ENCODE measurements at places on chromosomes 1 and 21.

GRCh38 chr1:171350594-171350993, 36.6 kb downstream of the FMO4 start:
- DNase-seq: no peak

DNA sequence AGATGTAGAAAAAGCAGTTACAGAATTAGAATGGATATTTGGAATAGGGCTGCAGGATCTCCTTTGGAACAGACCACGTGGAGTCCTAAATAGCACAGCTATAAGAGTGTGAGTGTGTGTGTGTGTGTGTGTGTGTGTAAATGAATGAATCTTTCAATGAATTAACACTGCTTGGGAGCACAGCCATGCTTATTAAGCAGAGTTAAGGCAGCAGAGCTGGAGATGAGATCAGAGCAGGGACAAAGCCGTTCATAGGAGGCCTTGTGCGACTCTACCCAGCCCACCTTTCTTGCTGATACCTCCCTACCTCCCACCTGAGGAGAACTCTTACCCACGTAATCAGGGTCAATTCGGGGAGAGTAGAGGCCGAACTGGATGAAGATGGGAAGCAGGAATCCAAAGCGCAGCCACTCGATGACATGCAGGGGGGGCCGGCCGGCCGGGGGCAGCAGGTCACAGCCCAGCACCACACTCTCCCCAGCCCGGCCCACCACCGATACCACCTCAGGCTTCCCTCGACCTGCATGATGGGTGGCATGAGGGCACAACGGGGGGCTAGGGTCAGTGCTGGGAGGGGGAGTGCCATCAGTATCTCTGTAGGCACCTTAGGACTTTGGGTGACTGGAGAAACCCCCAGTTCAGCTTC, 2.7 kb downstream of the IGSF9 start:
- DNase-seq: no peak

DNA sequence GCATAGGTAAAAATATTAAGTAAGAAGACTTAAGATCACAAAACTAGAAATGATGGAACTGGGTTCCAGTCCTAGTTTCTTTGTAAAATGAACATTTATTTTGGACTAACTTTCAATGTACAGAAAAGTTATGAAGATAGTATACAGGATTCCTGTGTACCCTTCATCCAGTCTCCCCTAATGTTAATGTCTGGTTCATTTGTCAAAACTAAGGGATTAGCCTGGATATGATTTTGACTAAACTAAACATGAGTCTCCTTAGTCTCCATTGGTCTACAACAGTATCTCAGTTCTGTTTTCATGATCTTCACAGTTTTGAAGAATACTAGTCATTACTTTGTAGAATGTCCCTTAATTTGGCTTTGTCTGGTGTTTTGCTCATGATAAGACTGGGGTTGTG, 54.5 kb downstream of the UBE4B start:
- no peak for DNase-seq

DNA sequence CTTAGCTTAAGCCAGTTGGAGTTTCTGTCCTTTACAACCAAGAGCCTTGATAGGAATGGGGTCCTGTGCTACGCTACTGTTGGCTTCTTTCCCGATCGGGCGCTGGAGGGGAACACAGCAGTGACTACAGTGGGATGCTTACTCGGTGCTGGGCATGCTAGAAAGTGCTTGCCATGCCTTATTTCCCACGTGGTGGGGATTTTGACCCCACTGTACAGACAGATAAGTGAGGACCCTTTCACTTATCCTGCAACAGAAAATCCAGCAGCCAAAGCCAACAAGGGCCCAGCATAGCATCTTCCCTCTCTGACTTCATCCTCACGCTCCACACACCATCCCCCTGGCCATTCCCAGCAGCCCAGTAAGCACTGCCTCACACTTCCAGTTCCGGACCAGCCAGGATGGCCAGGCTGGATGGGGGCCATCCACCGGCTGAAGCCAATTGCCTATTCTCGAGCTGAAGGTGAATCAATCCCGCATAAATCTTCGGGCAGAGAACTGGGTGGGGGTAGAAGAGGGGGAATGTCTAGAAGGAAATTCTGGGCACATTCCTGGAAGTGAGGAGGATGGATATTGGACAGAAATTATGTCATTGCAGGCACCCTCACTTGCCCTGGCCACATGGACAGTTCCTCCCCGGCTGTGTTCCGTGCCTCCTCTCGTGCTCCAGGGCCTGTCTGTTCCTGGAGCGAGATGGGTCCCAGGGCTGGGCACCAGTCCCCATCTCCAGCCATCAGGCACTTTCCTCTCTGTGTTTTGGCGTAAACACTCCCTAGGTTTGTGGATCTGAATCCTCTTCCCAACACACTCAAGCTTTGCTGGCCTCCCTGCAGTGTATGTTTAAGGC, 2.0 kb upstream of the ABCG1 start:
- DNase-seq: no peak

GRCh38 chr1:214248311-214249085, 32.5 kb upstream of the SMYD2 start:
- DNase-seq: no peak

GRCh38 chr1:218366322-218367052, 21.4 kb downstream of the TGFB2 start:
- no peak for DNase-seq

- no peak for DNase-seq
Observed at GRCh38 chr1:193799948-193800690, 613.7 kb upstream of the B3GALT2 start.

GRCh38 chr1:44413740-44414139, 8.7 kb downstream of the RNF220 start:
- DNase-seq: no peak

- DNase-seq: no peak
Observed at GRCh38 chr1:89812992-89813391, 7.8 kb upstream of the LRRC8D start.

DNA sequence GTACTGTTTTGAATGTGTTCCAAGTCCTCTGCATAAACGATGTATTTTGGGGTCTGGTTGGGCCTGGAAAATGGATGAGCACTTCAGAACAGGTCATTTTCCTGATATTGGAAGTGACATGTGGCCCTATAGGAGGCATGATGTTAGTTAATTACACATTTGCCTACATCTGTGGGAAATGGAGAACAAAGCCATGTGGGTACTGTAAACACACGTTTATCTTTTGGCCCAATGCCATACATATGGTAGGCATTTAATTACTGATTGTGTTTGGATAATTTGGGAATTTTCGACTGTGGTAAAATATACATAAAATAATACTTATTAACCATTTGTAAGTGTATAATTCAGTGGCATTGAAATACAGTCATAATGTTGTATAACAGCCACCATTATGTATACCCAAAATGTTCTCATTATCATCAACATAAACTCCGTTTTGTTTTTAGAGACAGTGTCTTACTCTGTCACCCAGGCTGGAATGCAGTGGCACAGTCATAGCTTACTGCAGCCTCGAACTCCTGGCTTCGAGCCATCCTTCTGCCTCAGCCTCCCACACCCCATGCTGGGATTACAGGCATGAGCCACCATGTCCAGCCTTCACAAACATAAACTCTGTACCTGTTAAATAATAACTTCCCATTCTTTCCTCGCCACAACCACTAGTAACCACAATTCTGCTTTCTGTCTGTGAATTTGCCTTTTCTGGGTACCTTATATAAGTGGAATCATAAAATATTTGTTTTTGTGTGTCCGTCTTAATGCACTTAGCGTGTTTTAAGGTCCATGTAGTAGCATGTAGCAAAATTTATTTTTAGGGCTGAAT, 11.9 kb upstream of the RNPEP start:
- no peak for DNase-seq

DNA sequence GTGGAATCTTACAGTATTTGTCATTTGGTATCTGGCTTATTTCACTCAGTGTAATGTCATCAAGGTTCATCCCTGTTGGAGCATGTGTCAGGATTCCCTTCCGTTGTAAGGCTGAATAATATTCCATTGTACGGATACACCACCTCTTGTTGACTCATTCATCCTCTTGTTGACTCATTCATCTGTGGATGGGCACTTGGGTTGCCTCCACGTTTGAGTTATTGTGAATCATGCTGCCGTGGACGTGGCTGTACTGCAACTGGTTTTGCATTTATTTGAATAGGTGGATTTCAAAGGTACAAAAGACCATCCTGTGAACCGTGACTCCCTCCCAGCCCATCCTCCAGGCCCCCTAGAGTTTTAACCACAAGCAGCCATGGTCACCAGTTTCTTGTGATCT, 11.9 kb upstream of the TCP10L start:
- no peak for DNase-seq

GRCh38 chr1:168195199-168196135, 16.7 kb downstream of the TIPRL start:
- no peak for DNase-seq

GRCh38 chr1:230160957-230161771, 94.1 kb downstream of the GALNT2 start:
- no peak for DNase-seq

DNA sequence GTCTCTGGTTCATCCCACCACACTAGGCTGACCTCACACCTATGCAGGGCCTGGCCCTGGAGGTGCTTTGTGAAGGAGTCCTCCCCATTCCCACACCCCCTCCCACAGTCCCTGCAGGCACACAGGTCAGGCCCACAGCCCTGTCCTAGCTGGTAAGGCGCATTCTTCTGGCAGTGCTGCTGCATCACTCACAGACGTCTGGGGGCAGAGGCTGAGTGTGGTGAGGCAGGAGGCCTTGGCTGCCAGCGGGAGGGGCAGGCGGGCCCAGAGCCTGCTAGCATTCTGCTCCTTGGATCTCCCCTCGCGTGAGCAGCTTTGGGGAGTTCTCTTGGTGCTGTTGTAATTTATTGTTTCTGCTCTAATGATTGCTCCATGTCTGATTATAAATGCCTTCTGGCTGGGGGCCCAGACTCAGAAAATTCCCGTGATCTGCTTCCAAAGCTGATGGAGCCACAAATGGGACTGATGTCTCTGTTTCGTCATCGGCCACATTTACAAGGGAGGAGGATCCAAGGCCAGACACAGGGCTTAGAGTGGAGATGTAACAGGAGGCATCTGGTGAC, 62.9 kb downstream of the TRABD2B start:
- DNase-seq: no peak

- DNase-seq: no peak
Observed at GRCh38 chr1:164777518-164777917, 218.5 kb downstream of the PBX1 start.

DNA sequence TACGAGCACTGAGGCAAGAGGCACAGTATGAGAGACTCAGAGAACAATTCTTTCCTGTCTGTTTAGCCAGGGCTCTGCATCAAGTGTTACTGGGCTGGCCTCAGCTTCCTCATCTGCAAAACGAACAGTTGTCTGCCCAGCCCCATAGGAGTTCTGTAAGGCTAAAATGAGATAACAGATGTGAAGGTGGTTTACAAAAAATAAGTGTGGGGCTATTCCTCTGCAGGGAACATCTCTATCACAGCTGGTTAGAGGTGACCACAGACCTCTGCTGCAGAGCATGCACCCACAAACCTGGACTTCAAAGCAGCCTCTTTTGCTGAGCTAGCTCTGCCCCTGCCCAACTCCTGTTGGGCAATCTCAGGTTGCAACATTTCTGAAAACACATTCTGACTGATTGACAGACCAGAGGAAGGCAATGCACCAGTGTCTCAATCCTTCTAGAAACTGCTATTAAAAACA, 10.5 kb upstream of the OLIG1 start:
- DNase-seq: no peak

DNA sequence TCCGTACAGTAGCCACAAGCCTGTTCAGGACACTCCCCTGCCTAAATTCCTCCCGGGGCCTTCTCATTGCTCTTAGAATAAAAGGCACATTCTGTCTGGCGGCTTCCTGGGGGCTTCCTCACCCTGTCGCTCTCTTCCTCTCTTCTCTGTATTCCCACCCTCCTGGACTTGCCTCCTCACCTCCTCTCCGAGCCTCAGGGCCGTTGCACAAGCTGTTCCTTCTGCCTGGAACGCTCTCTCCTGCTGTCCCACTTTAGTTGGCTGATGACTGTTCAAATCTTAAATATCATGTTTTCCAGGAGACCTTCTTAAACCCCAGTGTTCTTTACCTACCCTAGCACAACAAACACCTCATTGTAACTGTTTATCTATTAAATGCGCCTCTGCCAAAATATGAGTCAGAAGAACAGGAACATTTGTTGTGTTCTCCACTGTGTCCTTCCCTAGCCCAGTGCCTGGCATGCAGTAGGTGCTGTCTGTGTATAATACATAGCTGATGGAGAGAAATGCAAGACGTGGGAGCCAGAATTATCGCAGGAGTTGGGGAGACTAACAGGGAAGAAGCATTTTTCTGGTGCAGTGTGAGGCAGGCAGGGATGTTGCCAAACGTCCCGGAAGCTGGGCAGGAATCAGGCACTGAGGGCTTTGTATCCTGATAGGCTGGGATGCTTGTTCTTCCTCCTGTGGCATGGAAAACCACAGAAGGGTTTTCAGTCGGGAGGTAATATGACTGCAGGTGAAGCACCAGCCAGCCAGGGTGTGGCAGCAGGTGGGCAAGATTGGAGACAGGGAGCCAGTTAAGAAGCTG, 24.1 kb upstream of the THRAP3 start:
- DNase-seq: no peak

DNA sequence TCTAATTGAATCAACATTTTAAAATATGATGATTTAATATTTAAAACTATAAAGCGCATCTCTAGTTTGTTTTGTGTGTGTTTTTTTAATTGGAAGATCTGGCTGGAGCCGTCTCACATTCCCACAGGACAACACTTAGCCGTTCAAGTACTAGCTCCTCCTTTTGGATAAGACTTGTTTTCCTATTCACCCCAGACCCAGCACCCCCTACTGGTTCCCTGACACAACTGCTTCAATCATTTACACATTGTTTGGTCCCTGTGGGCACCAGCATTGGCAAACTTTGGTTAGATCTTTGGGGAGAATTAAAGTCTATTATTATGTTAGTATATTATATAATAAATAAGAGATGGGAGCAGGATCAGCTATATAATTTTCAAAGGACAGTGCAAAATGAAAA, 34.5 kb downstream of the TYW3 start:
- no peak for DNase-seq

- DNase-seq: no peak
Observed at GRCh38 chr1:165563551-165563950, 19.8 kb downstream of the LRRC52 start.

DNA sequence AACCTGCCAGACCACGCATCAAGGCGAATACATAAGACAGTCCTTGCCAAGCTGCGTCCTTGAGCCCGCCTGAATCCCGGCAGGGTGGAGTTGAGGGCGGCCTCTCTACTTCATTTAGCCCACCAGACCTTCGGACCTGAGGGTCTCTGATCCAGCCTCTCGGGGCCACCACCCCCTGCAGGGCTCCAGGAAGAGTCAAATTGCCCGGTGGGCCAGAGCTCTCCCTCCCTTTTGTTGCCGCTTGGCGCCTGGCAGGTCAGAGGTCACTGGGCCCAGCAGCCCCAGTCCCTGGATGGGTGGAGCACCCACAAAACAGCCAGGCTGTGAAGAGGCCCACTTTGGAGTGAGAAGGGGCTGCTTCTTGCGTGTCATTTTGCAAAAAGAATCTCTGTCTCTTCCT, 9.0 kb downstream of the GNG4 start:
- no peak for DNase-seq

GRCh38 chr21:33375101-33375644, 28.0 kb upstream of the IFNGR2 start:
- DNase-seq: no peak

DNA sequence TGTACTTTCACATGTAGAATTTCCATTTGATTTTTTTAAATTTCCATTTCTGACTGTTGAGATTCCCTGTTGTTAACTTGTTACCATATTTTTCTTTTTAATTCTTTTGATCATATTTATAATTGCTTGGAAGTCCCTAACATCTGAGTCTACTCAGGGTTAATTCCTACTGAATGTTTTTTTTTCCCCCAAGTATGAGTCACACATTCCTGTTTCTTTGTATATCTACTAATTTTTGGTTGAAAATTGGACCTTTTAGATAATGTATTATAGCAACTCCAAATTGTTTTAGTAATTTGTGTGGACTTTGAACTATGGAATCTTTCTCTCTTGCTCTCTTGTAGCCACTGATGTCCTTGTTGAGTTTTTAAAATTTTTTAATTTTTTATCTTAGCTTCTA, 54.6 kb downstream of the STXBP3 start:
- DNase-seq: no peak
